ENCODE measurements at places on chromosomes 5 and 9.
A peak's percentile ranks its signal among the peaks of the same experiment; 100 is the strongest.

DNA sequence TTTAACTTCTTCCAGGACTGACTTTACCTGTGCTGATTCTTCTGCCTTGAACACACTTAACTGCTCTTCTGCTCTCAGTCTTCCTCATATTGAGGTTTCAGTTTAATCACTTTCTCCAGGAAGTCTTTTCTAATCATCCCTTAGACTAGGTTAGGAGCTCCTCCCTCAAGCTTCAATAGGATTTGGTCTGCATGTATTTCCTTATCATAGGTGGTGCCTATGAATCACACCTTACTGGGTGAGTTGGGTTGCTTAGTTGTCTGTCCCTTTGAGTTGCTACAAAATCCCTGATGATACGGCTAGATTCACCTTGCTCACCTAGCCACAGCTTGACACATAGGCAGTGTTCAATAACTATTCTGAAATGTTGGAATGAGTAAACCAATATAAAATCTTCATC lies 164.4 kb downstream of the DNAH5 start:
- no peak for DNase-seq

- DNase-seq, result peak; percentile 71
These were observed 1.2 kb downstream of the N4BP3 start for GRCh38 chr5:178114325-178115135.

GRCh38 chr5:6961837-6962635 lies 248.8 kb downstream of the TENT4A start:
- DNase-seq, result no peak

DNA sequence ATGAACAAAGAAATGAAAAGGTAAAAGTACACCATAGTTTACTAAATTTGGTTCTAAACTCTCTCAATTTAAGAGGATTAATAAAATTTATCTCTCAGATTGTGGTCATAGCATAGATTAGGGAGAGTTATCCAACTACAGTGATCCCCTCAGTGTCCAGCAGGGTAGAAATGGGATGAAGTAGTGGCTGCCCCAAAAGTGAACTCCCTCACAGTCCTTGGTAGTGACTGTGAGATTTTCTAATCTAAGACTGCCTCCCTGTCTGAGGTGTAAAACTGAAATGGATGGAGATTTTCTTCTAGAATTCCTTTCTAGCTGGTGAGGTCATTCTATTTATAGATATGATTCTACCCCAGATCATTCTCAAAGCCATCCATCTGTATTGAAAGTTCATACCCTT lies 455.5 kb downstream of the ACTL7B start:
- DNase-seq, result no peak

DNA sequence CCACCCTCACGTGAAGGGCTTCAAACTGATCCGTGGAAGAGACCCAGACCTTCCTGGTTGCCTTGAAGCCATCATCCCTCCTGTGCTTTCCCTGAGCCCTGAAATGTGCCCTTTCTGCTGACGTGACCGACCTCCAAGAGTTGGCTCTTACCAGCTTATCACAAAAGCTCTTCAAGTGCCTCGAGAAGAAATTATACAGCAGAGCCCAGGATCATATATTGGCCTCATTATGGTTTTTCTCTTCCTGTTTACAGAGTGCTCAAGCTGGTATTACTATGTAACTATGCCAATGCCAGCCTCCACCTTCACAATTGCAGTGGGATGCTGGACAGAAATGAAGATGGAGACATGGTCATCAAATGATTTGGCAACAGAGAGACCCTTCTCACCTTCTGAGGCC lies 66.0 kb downstream of the AOPEP start:
- DNase-seq, result no peak

DNA sequence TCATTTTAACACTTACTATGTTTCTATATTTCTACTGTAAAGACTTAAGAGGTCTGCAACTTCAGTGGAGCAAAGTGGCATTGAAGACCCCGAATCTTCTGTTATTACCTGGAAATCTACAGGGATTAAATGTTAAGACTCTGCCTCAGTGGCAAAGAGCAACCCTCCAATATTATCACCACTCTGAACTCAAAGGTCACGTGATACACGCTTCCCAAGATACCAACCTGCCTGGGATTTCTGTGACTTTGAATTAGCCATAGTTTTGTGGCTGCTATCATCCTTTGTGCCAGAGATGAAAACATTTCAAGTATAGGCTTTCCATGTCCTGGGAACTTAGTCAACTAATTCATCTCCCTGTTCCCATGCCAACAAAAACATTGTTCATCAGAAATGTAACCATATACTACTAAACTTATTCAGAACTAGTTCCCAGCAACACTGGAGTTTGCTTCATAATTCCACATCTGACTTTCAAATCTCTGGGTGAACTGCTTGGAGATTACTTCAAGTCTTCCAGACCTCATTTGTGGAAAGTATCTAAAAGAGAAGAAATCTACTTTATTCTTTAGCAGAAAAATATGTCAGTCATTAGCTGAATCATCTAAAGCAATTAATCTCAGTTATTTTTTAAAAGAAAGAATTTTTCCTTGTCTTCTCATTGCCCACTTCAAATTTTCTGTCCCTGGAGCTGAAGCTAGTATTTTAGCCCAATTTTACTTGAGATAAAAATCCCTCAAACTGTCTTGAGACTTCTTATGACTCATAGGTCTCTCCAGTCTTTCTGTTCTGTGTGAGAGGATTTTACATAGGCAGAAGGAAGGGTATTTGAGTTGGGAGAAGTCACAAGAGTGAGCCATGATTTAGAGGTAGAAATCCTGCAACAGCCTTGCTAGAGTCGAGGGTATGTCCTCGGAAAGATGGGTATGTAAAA lies 83.0 kb downstream of the ZNF462 start:
- no peak for DNase-seq

- DNase-seq, result no peak
These were observed 26.8 kb upstream of the STXBP1 start for GRCh38 chr9:127585161-127585819.

DNA sequence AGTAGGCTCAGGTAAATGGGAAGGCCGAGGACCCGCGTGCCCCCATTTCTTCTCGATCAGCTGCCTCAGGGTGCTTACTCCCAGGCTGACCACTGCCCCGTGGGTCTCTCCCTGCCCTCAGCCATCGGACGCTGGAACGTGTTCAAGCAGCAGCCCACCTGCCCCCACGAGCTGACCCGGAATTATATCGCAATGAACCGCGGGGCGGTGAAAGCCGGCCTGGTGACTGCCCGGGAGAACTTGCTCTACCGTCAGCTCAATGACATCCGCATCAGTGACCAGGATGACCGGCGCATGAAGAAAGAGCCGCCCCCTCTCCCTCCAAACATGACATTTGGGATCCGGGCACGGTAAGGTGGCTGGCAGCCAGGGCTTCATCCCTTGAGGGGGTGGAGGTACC lies 83.2 kb upstream of the BARHL1 start:
- DNase-seq, result no peak

DNA sequence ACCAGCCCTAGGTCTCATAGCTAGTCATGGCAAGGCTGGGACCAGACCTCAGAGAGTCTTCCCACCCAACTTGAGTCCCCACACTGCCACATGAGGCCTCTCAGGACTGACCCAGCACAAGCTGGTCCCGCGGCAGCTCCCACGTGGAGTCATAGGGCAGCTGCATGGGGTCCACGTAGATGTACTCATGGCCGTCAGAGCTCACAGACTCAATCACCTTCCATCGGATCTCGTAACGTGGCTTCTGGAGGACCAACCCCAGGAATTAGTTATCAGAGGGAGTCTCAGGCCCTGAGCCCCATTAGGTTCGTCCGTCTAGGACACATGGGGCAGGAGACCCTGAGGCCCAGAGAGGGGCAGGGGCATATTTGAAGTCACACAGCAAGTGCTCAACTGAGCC lies 30.3 kb downstream of the PDGFRB start:
- DNase-seq, result no peak

GRCh38 chr5:181112476-181112875 lies 18.5 kb downstream of the OR2V1 start:
- no peak for DNase-seq

DNA sequence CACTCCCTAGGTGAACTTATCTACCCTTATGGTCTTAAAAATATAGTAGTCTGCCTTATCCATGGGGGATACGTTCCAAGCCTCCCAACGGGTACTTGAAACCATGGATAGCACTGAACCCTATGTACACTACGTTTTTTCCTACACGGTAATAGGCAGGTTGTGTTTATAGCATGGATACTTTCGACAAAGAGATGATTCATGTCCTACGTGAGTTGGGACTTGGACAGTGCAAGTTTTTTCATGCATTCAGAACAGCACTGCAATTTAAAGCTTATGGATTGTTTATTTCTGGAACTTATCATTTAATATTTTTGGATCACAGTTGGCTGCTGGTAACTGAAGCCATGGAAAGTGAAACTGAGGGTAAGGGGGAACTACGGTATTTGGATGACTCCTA lies 88.1 kb downstream of the CNTLN start:
- DNase-seq, result no peak

GRCh38 chr9:103362986-103363385 lies 367.9 kb downstream of the CYLC2 start:
- no peak for DNase-seq

- DNase-seq, result no peak
These were observed 34.1 kb upstream of the DHFR start for GRCh38 chr5:80688648-80689420.

DNA sequence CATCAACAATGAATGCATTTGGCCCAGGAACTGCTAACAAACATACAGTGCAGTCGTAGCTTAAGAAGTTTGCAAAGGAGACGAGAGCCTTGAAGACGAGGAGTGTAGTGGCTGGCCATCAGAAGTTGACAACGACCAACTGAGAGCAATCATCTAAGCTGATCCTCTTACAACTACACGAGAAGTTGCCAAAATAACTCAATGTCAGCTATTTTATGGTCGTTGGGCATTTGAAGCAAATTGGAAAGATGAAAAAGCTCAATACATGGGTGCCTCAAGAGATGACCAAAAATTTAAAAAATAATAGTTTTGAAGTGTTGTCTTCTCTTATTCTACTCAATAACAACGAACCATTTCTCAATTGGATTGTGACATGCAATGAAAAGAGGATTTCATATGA lies 757.7 kb upstream of the CHD1 start:
- no peak for DNase-seq

GRCh38 chr9:127507751-127508648 lies 56.7 kb downstream of the LRSAM1 start:
- no peak for DNase-seq

- DNase-seq, result no peak
These were observed 367.2 kb downstream of the OSTF1 start for GRCh38 chr9:75455444-75455921.

DNA sequence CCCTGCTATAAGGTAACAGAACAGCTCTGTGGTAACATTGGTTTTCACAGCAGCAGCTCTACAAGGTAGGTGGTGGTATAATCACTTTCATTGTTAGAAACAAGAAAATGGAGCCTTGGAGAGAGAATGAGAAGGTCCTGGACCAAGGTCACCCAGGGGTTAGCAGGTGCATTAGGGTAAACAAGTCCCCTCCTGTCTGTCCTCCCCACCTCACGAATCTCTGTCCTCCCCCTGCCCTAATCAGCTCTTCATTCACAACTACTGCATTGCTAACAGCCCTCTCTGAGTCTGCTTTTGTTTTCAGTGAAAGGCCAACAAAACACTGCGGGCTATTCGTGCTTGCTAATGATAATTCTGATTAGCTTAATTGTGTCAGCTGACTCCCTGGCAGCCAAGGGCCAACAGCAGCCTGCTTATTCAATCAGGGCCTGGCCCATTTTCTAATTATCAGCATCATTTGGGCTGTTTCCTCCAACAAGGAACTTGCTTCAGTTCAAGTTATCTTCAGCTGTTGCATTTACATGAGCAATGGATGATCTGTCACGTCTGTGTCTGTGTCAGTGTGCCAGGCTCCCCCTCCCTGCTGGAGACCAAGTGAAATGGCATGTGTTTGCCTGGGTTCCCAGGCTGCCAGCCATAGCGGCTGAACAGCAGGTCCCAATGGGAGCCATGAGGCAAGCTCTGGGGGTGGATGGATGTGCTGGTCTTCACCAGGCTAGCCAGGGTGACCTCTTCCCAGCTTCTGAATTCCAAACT lies 56.7 kb upstream of the EQTN start:
- DNase-seq, result no peak

GRCh38 chr5:122192497-122193496 lies 63.5 kb downstream of the ZNF474 start:
- peak; percentile 16 for DNase-seq

- DNase-seq, result no peak
These were observed 565.5 kb downstream of the EBF1 start for GRCh38 chr5:158534203-158534602.

- no peak for DNase-seq
These were observed 967.5 kb downstream of the NR2F1-AS1 start for GRCh38 chr5:92613546-92613945.

GRCh38 chr5:61551637-61552313 lies 219.7 kb downstream of the ZSWIM6 start:
- no peak for DNase-seq

DNA sequence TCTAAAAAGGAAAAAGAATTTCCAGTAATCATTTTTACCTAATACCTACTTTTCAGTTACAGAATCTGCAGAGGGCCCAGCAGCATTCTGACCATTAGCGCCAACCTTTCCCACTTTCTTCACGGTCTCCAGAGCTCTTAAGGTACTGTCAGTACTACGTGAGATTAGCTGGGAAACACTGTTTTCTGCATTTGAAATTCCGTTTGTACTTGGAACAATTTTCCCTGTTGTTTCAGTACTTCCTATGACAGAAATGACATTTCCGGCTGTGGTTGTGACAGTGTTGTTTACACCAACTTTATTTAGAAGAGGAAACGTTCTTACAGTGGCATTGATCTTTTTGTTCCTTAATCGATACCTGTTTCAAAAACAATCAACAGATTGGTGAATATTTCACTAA lies 36.9 kb upstream of the PDCL start:
- DNase-seq, result no peak

GRCh38 chr5:10355071-10355889 lies 1.8 kb downstream of the MARCHF6 start:
- DNase-seq, result peak; percentile 44

DNA sequence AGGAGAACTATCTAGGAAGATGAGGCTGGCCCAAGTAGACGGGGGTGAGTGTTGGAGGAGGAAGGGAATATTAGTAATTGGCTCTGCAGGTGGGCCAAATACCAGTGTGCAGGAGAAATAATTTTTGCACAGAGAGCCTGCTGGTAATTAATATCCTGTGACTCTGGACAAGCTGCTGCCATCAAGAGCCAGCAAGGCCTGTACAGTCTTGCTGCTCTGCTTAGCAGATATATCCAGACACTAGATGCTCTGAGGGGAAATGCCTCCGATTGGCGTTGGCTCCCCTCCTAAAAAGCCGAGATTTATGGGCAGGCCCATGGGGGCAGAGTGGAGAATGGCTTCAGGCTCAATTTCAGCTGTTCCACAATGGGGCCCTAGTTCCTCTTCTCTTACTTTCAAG lies 29.6 kb upstream of the ASTN2 start:
- no peak for DNase-seq

DNA sequence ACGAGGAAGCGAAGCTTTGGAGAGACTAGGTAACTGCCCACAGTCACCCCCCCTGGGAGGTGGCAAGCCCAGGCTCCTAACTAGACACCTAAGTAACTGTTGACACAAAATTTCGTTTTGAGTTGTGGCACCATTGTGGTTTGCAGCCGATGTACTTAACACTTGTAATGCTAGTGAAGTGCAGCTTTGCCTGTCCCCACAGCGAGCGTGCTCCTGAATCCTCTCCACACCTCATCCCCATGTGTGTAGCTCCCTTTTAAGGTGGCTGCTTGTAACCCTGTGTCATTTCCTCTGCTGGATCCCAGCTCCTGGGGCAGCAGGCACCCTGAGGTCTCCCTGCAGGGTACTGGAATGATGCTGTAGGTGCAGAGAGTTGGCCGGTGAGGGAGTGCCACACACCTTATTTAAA lies 114.9 kb downstream of the TRIO start:
- DNase-seq, result no peak
